ENCODE measurements at places on chromosomes 5 and 9. TPM values are rescaled to one million over a fixed set of nuclear protein-coding genes. Genes with fewer than 3 reads are reported as not detected.

OLFM1 gene
- 5.7 TPM for total RNA-seq

CMYA5 gene
- 3,867 TPM for total RNA-seq

MTX3 gene
- total RNA-seq: 29.3 TPM

GRCh38 chr9:90421786-90422185 lies 220.8 kb downstream of the DIRAS2 start:
- DNase-seq: no peak

DNA sequence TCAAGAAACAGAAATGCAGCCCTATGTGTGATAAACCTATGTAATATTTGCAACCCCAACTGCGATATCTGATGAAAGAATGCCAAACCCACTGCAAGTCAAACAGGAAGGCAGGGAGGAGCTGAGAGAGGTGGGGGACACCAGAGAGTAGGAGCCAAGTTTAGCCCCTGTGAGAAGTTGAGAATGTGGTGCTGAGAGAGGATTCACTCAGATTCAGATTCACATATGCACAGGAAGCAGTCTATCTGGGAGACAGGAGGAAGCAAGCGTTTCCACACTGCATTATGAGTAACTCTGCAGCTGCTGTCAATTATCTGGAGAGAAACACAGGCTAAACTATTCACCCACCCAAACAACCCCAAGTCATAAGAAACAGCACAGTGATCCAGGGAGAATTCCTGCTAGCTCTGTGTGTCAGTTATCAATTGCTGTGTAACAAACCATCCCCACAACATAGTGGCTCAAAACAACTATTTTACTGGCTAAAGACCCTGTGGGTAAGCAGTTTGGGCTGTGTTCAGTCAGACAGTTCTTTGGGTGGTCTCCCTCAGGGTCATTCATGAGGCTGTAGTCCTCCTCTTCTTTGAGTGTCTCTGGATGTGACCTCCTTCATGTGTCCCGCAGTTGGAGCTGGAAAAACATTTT lies 161.9 kb upstream of the RAI14 start:
- DNase-seq: no peak

- DNase-seq: no peak
Observed at GRCh38 chr5:176438959-176439757, 9.0 kb upstream of the FAF2 start.

GRCh38 chr5:138930371-138931097 lies 55.4 kb upstream of the LRRTM2 start:
- no peak for DNase-seq

DNA sequence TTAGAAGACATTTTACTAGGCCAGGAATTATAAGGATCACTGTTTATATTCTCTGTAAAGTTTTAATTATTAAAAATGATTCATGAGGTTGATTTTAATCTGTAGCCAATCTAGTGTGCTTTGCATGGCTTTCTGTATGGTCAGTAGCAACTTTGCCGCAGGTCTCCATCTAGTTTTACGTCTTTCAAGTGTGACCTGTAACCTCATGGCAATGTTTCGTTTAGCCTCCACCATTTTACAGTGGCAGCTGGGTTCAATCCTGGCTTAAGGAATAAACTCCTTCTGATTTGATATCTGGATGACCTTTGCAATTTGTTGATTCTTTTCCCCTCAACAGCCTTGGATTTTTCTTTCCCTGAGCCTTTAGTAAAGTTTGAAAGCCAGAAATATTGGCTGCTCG lies 434.5 kb upstream of the CDH9 start:
- no peak for DNase-seq

- no peak for DNase-seq
Observed at GRCh38 chr5:172445866-172446265, 8.5 kb downstream of the SH3PXD2B start.

DNA sequence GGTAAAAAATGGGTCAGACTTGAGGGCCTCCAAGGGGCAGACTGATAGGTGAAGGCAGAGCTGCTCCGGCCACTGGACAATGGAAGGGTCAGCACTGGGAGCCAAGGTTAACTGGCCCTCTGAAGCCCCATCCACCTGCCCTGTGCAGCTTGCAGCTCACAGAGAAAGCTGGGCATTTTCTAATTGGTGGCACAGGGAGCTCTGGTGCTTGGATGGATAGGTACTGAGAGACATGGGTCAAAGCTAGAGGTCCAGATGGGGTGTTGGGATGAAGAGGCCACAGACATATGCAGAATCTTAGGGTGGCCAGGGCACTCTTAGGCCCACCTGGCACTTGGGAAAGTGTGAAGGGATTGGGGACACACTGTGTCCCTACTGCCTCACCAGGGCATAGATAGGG lies 29.5 kb upstream of the SARDH start:
- DNase-seq: no peak

DNA sequence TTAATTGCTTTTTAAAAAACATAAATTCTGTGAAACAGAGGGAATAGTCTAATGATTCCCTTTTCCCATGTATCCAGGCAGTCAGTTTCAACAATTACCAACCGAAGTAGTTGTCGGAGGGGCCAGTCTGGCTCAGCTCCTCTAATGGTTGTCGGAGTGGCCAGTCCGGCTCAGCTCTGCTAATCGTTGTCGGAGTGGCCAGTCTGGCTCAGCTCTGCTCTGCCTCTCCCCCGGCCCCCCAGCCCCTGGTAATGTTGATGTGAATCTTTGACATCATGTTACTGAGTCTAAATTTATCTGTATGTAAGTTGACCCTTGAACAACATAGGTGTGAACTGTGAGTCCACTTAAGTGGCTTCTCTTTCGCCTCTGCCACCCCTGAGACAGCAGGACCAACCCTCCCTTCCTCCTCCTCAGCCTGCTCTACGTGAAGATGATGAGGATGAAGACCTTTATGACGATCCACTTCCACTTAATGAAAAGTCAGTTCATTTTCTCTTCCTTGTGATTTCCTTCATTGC lies 9.4 kb downstream of the NDUFS6 start:
- no peak for DNase-seq

All from gastrocnemius medialis (tissue), 4 donors.